AG04450 (cell line): ENCODE measurements at places on chromosomes 12 and 14. TPM values are rescaled to one million over a fixed set of nuclear protein-coding genes. Genes with fewer than 3 reads are reported as not detected.
A peak's percentile ranks its signal among the peaks of the same experiment; 100 is the strongest.

The ZFYVE21 gene
- 77.5 and 78.6 TPM in 2 replicates for polyA plus RNA-seq

The PLEKHD1 gene
- not detected in 2 replicates for polyA plus RNA-seq

The MEG3 gene
- polyA plus RNA-seq: 306 and 310 TPM in 2 replicates

The CDC42BPB gene
- 57.0 and 66.8 TPM in 2 replicates for polyA plus RNA-seq

The OASL gene
- polyA plus RNA-seq: 0.05 TPM in 2 replicates

The SMIM41 gene
- polyA plus RNA-seq: not detected in 2 replicates

The TPH2 gene
- 0.04 TPM in 1 of 2 replicates, not detected in the other for polyA plus RNA-seq

The DCN gene
- polyA plus RNA-seq: 4,192 and 4,723 TPM in 2 replicates

The KLRF2 gene
- not detected in 2 replicates for polyA plus RNA-seq

The EIF2S3B gene
- polyA plus RNA-seq: 1.3 and 1.5 TPM in 2 replicates

The PFKM gene
- 58.4 and 62.1 TPM in 2 replicates for polyA plus RNA-seq

The EIF2B2 gene
- 78.3 and 82.5 TPM in 2 replicates for polyA plus RNA-seq

- no peak for DNase-seq
Observed at GRCh38 chr12:94426049-94426448, 33.6 kb downstream of the CEP83 start.

DNA sequence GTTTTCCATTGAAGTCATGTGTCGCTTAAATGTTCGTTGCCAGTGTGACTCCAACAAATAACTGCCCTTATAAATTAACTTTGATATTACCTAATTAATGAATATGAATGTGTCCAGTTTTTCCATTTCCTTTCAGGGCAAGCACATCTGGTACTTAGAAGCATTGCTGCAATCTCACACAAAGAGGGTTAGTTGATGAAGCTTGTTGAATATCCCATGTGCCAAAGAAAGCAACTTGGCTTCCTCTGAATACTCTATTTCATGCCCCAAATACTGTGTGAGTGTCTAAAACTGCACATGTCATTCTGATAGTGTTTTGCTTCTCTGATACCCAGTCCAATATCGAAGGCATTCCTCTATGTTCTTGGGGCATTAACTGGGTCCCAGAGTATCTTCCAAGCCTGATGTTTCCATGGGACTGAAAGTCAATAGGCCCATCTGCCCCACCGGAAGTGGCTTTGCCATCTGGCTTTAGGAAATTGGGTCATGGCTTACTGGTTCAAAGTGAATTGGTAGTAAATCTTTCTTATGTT lies 75.8 kb upstream of the CNTN1 start:
- DNase-seq: no peak

GRCh38 chr14:88786715-88787114 lies 6.0 kb downstream of the EML5 start:
- no peak for DNase-seq

DNA sequence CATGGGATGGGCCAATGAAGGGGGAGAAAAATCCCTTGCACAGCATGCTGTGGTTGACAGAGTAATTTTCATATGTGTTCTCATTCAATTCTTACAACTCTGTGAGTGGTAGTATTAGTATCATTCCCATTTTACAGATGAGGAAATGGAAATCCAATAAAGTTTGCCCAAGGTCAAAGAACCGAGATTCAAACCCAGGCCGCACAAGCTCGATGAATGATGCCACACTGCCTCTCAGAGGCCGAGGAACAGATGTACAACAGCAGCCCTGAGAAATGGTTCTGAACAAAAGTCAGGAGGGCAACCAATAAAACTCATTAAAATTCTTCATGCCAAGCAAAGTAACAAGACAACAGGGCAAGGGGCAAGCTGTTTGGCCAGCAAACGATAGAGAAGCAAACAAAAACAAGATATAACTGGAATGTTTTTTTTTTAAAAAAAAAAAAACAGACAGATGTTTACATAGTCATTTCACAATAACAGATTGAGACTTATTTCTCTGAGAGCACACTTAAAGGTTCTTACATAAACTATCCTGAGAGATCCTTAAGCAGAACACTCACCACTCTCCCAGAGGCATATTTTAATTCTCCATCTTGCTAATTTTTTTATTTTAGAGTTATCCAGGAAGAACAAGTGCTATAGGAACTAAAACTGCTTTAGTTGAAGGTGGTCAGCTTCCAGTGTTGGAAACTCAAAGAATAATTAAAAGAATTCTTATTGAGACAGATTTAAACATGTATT lies 85.8 kb downstream of the EXOC5 start:
- DNase-seq: no peak

GRCh38 chr14:96630281-96630680 lies 128.1 kb downstream of the PAPOLA start:
- no peak for DNase-seq

- DNase-seq: no peak
Observed at GRCh38 chr12:118350908-118351559, 21.7 kb downstream of the TAOK3 start.

- DNase-seq: no peak
Observed at GRCh38 chr14:96538097-96538989, 36.2 kb downstream of the PAPOLA start.

DNA sequence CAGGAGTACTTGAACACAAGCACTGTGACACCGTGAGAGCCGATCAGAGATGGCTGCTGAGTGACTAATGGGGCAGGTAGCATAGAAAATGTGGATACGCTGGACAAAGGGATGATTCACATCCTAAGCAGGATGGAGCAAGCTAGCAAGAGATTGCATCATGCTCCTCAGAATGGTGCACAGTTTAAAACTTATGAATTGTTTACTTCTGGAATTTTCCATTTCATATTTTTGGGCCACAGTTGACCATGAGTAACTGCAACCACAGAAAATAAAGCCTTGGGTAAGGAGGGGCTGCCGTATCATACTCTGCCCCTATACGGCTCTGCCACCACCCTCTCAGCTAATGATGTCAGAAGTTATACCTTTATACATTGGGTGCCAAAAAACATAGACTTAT lies 23.3 kb upstream of the MARK3 start:
- peak; percentile 85 for DNase-seq

DNA sequence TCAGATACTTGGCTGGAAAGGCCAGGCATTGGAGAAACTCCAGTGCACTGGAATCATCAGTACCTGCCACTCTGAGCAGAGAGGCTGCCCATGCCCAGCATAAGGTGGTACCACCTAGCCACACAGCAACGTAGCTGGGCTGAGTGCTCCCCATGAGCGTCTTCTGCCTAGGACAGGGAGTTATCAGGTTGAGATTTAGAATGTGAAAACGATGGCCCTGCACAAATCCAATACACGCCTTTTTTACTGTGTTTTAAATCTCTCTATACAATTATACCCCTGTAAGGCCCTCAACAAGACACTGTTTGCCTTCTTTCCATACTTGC lies 66.7 kb upstream of the PTGR2 start:
- DNase-seq: no peak

DNA sequence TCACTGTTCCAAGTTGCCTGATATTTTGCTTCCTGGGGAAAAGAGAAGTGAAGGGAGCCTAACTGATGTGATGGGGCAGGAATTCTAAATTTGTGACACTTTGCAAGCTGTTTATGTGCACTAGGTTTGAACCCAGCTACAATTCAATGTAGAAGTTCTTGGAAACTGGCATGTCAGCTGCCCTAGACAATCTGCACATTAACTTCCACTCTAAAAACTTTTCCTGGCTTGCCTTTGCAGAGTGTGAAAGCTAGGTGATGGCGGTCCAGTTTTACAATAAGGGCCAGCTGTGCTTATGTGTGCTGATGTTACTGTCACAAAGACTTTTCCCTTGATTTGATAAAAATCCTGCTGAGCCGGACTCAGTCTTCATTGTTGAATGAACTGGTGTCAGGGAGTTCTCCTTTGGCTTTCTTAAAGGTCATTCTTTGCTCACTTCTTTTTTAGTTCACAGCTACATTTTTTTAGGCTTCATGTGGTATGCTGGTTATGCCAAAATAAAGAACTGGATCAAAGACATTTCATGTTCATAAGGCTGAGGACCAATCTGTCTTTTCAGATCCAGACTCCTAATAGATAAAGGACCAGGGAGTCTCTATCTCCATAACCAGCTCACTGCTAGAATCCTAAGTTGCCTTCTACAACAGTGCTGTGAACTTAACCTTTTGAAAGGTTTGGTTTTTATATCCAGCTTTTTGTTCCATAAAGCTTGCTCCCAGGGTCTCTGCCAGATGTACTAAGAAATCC lies 133.5 kb downstream of the TGFB3 start:
- DNase-seq: no peak

GRCh38 chr14:105093431-105094192 lies 28.4 kb upstream of the GPR132 start:
- DNase-seq: no peak

GRCh38 chr14:85702997-85703396 lies 173.1 kb downstream of the FLRT2 start:
- no peak for DNase-seq

- no peak for DNase-seq
Observed at GRCh38 chr12:50505675-50506530, 1.1 kb downstream of the DIP2B start.

- DNase-seq: no peak
Observed at GRCh38 chr14:57573173-57573572, 79.5 kb upstream of the CCDC198 start.

GRCh38 chr12:122859303-122860039 lies 24.2 kb downstream of the HIP1R start:
- no peak for DNase-seq

DNA sequence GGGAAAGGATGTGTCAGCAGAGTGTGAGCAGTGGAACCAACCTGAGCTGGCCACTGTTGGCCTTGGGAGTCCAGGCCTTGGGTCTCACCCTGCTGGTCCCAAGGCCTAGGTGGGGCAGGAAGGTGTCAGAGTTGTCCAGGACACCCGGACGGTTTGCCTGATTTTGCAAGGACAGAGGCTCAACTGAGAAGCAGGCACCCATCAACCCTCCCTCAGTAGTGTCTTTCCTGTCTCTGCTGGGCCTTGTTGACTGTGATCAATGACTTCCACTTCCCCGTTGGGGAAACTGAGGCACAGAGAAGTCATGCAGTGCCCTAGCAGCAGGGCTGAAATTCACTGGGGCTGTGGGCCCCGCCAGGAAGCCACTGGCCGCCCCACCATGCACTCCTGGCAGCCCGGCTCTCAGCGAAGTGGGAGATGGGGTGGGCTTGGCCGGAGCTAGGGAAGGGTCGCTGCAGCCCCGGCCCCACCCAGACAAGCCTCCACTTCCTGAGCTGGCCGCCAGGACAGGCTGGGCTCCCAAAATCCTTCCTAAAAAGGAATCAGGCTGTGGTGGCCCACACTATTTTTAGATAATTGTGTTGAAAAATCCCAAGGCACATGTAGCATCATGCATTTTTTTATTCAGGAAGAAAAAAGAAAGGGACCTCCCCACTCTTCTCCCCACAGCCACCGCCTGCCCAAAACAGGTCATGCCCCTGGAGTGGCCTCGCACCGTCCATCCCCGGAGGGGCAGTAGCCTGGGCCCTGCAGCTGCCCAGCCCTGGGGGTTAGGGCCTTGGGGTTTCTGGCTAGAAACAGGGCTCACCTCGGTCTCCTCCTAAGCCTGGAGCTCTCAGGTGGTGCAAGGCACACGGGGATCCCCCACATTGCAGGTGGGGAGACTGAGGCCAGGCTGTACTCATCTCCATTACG lies 127.4 kb downstream of the CALM1 start:
- no peak for DNase-seq

- DNase-seq: no peak
Observed at GRCh38 chr12:81314903-81315531, 237.1 kb downstream of the ACSS3 start.

- no peak for DNase-seq
Observed at GRCh38 chr12:86721713-86722397, 465.7 kb upstream of the MGAT4C start.

DNA sequence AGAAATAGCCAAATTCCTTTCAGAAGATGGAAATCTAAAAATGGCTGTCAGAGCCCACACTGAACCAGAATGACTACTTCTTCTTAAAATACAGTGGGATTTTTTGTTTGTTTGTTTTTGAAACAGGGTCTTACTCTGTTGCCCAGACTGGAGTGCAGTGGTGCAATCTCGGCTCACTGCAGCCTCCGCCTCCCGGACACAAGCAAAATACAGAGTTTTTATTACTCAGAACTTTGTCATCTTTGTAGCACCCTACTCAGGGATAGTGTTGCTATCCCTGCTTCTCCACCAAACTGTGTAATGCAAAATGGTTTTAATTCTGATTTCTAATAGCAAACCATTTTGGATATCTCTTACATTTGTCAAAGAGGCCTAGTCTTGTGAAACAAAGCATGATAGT lies 16.4 kb downstream of the ZNF410 start:
- no peak for DNase-seq

- no peak for DNase-seq
Observed at GRCh38 chr12:131258398-131258797, 304.7 kb downstream of the ADGRD1 start.

DNA sequence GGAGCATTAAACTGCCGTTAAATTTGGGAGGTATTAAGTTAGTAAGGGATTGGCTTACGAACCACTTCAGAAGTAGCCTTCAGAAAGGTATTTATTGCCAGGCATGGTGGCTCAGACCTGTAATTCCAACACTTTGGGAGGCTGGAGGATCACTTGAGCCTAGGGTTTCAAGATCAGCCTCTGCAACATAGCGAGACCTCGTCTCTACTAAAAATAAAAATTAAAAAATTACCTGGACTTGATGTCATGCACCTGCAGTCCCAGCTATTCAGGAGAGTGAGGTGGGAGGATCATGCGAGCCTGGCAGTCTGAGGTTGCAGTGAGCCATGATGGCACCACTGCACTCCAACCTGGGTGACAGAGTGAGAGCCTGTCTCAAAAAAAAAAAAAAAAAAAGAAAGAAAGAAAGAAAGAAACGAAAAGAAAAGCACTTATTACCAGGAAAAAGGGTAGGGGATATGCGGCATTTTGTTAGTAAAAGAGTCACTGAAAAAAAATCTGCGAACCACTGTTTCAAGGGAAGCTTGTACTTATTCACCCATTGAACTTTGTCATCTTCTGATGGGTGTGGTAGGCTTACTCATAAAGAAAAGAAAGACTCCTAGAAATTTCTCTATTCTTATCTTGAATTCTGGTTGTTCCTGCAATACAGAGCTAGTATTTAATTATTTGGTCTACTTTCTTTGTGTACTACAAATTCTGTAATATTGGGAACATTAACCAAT lies 33.6 kb upstream of the PLEKHA5 start:
- no peak for DNase-seq

DNA sequence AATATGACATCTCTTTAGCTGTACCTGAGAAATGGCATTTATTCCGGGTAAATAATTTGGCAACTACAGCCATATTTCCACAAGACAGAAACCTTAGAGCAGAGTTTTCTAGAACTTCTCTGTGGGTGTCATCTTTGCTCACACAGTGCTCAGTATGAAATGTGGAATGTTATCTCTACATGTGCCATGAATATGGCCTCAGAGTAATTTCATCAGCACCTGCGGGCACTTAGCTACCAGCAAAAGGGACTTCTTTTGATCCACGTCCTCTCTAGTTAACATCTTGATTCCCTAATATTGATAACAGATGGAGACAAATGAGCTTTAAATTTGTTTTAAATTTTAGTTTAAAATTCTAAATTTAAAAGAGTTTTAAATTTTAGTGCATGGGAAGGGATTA lies 2.9 kb upstream of the ATG14 start:
- no peak for DNase-seq

DNA sequence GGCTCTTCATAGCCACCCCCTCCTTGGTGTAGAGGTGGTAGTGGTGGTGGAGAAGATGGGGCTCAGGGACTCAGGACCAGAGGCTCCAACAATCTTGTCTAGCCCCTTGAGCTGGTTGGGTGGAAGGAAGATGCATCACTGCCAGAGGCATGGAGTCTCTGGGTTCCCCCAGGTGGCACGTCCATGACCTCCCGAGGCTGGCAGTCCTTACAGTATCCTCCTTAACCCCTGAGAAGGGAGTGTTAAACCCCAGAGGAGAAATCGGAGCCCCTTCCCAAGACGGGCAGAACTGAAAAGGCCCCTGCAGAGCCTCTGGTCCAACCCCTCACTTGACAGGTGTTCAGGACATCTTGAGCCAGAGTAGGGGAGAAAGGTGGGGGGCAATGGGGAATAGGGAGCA lies 9.1 kb downstream of the KRT83 start:
- no peak for DNase-seq
